ENCODE measurements at places on chromosomes 12 and 14.

DNA sequence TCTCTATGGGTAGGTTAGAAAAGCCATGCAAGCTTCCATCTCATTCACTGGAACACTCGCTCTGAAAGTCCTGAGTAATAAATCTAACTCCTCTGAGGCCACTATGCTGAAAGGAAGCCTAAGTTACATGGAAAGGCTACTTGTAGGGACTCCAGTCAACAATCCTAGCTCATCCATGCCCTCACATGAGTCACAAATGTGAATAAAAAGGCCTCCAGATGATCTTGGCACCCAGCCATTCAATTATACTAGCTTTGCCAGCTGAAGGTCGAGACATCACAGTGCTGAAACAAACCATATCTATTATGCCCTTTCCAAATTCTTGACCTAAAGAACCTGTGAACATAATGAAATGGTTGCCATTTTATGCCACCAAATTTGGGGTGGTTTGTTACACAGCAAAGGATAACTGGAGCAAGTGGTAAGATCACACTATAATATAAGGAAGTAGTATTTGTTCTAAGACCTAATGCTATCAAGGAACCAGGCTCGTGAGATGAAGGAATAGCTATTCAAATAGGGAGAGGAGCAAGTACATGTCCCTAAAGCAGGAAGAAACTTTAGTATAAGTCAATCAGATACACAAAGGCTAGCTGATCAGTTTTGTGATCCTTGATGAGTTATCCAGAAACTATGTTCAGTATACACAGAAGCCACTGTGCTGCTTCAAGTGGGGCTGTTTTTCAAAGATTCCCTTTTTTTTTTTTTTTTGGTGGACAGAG, 142.1 kb downstream of the MED13L start:
- DNase-seq: no peak

GRCh38 chr12:115857923-115858322, 419.6 kb downstream of the MED13L start:
- DNase-seq: no peak

- no peak for DNase-seq
Observed at GRCh38 chr14:63039866-63040265, 5.4 kb downstream of the KCNH5 start.

DNA sequence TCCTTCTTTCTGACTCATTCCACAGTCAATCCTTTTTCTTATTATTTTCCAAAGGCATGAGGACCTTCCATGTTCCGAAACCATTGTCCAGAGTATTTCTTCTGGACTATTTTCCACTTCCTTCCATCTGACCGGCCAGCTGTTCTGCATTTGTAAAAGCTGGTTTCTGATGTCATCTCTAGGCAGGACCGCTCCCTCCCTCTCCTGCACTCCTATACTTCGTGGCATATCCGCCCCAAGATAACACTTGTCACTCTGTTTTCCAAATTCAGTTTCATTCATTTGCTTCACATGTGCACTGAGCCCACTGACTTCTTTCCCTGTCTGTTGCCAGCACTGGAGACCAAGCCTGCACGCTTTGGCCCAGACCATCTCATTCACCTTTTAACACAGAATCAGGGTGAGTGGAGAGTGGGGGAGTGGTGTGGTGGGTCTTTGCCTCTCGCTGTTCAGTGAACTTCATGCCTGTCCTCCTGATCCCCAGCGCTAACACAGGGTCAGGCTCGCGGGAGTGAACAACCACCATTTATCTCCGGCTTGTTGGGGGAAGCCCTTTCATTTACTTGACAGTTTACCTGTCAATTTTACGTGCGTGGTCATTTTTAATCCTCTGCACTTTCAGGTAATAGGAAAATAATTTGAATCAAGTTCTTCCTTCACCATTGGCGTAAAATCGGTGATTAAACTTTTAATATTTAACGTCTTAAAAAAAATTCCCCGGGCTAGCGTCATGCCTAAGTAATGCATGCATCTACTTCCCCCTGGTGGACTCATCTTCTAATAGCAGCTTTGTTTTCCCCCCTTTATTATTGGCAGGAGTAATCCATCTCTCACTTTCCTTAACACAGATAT, 52.5 kb downstream of the C12orf75 start:
- DNase-seq: no peak

GRCh38 chr12:6696690-6697583, 3.7 kb downstream of the PIANP start:
- DNase-seq: no peak

All from activated CD4-positive, CD25-positive, alpha-beta regulatory T cell treated with anti-CD3 and anti-CD28 coated beads, Interleukin-2, amount 50 U/mL, for 16 hours (primary cell).